ENCODE measurements at places on chromosomes 7 and 10. TPM values are rescaled to one million over a fixed set of nuclear protein-coding genes. Genes with fewer than 3 reads are reported as not detected.

GRCh38 chr10:131891196-131891928, 9.4 kb upstream of the PPP2R2D start:
- no peak for DNase-seq

GRCh38 chr7:19143881-19144574, 1.2 kb downstream of the FERD3L start:
- DNase-seq: no peak

DNA sequence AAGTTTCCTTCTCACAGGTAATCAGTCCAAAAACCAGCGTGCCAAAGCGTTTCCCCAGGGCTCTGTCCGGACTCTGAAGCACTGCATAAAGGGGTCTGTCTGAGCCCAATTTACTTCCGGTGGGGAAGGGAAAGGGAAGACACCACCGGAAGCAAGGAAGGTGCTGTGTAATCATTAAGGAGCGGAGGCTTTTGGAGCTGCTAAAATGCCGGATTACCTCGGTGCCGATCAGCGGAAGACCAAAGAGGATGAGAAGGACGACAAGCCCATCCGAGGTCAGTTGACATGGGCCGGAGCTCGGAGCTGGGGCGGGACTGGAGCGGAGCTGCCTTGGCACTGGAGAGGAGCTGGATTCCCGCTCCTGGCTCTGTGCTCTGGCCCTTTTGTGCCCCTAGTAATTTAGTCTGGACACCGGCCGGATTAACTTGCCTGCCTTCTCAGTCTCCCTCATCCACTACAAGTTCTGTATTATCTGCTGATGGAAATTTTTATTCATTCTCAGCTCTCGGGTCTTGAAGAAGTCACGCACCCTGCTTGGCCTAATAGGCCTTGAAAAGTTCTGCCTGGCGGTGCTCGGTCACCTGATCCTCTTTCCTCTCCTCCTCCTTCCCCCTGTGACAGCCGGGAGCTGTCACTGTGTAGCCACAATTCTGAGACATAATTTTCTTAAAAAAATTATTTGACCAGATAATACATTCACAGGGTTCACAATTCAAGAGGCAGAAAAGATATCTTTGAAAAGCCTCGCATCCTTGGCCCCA, at the start of gene PSMC2:
Gene PSMC2 (plus strand): TSS at position 137 of the 761 bp plus-strand sequence. CDS start 69 bp downstream, at position 206.
- DNase-seq: peak; percentile 69

DNA sequence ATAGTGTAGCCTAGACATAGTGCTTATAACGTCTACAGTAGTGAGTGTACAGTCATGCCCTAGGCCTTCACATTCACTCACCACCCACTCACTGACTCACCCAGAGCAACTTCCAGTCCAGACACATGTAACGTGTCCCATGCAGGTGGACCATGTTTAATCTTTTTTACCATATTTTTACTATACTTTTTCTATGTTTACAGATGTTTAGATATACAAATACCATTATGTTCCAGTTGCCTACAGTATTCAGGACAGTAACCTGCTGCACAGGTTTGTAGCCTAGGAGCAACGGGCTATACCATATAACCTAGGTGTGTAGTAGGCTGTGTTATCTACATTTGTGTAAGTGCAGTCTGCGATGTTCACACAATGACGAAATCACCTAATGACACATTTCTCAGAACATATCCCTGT, 11.0 kb downstream of the MPP7 start:
- no peak for DNase-seq

GRCh38 chr10:82942286-82943099, 1067.5 kb downstream of the NRG3 start:
- DNase-seq: no peak

- DNase-seq: no peak
Observed at GRCh38 chr7:4775848-4776623, 613 bp downstream of the AP5Z1 start.

EPO gene
- 0.28 TPM for polyA plus RNA-seq

ITGA8 gene
- 72.5 TPM for polyA plus RNA-seq

DNA sequence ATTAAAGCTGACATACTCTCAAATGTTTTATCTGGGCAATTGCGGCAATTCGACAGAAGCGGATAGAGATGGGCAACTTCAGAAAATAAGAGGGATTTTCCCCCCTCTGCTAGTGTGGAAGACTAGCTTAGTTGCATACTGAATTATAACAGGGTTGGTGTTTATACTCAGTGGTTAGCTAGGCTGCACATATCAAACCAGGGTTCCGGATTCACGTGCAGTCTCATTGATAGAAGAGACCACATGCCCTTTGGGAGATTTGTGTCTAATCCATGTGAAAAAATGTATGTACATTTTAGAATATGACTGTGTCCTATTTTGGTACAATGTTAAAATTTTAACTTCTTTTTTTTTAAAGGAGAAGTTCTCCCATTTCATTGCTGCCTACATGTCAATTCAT, 136.9 kb upstream of the FZD1 start:
- DNase-seq: no peak

DNAJB6 gene
- polyA plus RNA-seq: 126 TPM

MYOF gene
- polyA plus RNA-seq: 56.4 TPM

DNA sequence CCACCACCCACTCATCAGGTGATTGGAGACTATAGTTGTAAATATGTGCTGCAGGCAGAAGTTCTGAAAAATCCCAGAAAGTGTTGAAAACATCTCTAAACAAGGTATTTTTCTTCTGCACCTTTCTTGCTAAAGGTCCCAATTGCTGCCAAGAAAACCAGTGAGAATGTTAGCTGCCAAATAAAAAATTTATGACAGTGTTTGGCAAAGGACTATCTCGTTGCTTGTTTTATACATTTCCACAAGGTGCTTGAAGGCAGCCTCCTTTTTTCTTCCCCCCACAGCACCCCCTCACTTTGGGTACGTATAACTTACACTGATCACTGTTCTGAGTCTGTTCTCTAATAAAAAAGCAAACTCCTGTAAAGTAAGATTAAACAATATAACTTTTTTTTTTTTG, 158.6 kb upstream of the TCF7L2 start:
- DNase-seq: no peak

GNGT1 gene
- not detected for polyA plus RNA-seq

GRCh38 chr7:7706556-7707172, 11.7 kb downstream of the RPA3 start:
- no peak for DNase-seq

GRCh38 chr10:19347621-19348020, 299.0 kb downstream of the MALRD1 start:
- DNase-seq: no peak

DNA sequence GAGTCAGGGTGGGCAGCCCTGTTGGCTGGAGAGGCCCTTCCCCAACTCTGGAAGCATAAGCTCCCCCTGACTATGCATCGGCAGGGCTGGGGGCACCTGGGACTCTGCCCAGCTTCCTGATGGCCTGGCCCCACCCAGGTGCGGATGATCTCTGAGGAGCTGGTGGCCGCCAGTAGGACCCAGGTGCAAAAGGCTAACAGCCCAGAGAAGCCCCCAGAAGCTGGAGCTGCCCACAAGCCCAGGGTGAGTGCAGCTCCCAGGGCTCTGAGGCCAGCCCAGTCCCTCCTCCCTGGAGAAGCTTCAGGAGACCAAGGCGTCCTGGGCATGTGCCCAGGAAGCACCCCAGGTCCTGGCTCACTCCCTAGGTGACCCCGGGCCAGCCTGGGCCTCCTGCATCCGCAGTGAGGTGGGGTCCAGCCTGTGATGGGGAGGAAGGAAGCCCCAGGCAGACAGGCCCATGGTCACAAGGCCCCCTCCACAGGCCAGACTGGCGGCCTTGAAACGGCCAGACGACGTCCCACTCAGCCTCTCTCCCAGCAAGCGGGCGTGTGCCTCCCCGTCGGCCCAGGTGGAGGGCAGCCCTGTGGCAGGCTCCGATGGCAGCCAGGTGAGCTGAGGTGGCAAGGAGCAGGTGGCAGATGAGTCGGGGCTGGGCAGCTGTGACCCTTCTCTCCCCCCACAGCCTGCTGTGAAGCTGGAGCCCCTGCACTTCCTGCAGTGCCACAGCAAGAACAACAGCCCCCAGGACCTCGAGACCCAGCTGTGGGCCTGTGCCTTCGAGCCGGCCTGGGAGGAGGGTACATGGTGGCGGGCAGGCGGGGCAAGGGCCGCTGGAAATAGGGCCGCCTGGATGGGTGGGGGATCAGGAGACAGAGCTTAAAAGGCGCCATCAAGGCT, 3.0 kb downstream of the LRWD1 start:
- peak; percentile 78 for DNase-seq

GRCh38 chr7:28018446-28018845, 162.1 kb downstream of the JAZF1 start:
- DNase-seq: no peak

OAT gene
- polyA plus RNA-seq: 86.9 TPM

- no peak for DNase-seq
Observed at GRCh38 chr7:117448655-117449054, 21.4 kb upstream of the ASZ1 start.

SPDYE11 gene
- polyA plus RNA-seq: 1.2 TPM

- DNase-seq: peak; percentile 58
Observed at GRCh38 chr7:2808891-2809665, 35.0 kb downstream of the GNA12 start.

DNA sequence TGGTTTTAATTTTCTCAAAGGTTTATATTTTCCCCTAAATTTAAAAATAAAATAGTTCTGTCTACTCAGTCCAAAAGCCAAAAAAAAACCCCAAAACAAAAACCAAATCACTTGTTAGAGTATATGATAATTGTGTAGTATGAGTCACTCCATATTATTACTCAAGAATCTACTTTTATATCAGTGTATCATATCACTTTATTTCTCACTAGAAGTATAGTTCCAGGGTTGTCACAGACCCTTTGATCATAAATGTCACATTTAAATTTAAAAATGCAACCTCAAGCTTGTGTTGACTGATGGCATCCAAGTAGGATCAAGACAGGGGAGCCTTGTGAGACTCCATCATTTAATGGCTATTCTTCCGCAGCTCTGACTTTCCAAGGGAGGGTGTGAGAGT, 61.0 kb downstream of the PAPSS2 start:
- DNase-seq: no peak

- no peak for DNase-seq
Observed at GRCh38 chr10:2729197-2729596, 338.2 kb upstream of the PFKP start.

DNA sequence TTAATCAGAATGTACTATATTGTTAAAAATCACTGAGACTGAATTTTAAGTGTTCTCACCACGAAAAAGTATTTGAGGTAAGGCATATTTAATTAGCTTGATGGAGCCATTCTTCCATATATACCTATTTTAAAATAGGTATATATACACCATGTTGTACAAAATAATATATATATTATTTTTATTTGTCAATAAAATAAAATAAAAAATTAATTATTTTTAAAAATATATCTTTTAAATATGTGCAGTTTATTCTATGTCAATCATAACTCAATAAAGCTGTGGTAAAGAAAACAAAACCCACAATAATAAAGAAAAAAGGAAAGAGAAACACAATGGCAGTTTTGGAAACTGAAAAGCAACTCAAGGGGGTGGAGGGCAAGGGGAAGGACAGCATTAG, 33.6 kb upstream of the TFEC start:
- no peak for DNase-seq

GRCh38 chr10:23319835-23320234, 24.8 kb downstream of the C10orf67 start:
- DNase-seq: no peak

- DNase-seq: no peak
Observed at GRCh38 chr10:11125004-11125403, 107.3 kb downstream of the CELF2 start.

DNA sequence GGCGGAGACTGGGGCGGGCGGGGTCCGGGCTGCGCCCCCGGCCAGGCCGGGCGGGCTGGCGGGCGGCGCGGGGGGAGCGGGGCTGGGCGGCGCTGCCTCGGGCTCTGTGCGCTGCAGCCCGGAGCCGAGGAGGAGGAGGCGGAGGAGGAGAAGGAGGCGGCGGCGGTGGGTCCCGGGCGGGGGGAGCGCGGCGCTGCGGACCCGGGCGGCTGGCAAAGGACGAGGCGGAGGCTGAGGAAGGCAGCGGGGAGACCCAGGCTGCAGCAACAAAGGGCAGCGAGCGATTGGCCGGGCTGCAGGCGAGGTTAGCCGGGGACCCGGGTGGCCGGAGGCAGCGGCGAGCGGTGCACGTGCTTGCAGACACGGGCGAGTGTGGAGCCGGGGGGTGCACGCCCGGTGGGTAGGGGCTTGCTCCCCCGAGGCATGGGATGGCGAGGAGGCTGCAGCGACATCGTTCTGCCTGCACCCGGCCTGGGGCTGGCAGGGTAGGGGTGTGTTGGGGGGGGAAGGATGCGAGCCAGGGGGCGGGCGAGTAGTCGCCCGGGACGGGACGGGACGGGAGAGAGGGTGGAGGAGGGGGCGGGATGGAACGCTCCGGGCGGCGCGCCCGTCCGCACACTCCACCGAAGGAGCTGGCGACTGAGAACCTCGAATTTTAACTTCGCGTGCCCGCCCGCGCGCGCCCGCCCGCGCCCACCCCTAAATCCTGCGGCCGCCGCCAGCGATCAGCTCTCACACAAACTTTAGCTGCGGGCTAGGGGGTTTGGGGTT, 844 bp upstream of the KAT6B start:
- DNase-seq: peak; percentile 90

DNA sequence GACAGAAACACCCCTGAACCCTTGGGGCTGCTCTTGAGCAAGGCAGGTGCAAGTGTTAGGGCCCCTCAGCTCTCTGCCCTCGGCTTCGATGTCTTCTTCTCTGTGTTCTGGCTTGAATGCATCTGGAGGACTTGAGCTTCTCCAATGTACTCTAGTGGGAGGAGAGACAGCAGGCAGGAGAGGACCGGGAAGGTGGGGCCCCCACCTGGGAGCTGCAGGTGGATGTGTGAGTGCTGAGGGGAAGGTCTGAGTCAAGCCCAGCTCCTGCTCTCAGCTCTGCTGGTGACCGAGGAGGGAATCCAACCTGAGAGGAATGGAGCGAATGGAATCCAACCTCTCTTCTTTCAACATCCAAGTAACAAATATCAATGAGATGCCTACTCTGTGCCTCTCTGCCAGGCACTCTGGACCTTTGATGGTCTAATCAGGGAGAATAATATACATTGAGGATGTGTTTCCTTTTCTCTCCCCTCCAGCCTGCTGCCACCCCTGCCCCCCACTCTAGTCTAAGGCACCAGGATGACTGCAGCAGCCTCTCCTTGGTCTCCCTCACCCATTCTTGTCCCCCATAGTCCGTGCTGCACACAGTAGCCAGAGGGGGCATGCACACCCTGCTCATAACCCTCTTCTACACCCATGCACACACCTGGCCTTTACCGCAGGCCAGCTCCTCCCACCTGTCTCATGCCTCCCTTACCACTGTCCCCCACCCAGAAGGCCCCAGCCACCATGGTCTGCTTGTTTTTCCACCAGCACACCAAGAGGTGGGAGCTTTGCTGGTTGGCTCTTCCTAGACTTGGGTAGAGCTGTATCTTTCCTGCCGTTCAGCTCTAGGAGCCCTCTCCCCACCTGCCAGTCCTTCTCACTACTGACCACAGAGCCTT, 13.6 kb downstream of the TBATA start:
- DNase-seq: no peak
